ENCODE measurements at places on chromosomes 11 and 22.

DNA sequence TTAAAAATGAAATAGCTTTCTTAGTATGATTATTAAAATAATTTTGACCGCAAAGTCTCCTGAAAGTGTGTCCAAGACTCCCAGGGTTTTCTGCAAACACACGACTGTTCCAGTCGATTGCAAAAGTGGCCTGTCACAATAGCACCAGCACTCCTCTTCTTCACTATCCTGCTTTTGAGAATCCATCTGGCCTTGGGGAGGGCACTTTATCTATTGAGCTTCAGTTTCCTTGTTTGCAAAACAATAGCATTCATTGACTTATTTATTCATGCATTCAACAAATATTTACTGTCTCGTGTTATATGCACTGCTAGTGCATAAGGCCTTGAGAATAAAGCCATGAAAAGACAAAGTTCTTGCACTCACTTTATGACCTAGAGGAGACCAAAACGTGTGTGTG, 96.2 kb upstream of the NTM start:
- no peak for DNase-seq

DNA sequence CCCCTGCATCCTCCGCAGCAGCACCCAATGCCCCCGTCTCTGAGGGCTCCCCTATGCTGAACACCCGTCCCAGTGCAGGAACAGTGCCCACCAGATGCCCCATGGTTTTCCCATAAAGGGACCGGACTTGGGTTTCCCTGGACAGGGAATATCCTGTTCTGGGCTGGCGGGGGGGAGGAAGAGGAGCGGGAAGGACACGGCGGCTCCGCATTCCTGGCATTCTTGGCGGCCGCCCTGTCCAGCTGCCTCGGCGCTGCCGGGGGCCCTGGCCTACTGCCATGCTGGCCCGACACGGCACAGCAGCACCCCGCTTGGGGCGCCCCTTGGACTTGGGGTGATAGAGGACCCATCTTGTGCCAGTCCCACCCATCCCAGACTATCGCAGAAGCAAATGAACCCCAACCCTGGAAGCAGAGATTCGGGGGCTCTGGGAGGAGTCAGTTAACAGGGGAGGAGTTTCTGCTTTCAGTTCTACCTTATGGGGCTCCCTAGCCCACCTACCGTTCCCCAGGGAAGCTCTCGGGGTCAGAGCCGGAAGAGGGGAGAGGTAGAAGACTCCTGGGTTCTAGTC, 23.7 kb upstream of the CBX7 start:
- DNase-seq = peak; percentile 45

DNA sequence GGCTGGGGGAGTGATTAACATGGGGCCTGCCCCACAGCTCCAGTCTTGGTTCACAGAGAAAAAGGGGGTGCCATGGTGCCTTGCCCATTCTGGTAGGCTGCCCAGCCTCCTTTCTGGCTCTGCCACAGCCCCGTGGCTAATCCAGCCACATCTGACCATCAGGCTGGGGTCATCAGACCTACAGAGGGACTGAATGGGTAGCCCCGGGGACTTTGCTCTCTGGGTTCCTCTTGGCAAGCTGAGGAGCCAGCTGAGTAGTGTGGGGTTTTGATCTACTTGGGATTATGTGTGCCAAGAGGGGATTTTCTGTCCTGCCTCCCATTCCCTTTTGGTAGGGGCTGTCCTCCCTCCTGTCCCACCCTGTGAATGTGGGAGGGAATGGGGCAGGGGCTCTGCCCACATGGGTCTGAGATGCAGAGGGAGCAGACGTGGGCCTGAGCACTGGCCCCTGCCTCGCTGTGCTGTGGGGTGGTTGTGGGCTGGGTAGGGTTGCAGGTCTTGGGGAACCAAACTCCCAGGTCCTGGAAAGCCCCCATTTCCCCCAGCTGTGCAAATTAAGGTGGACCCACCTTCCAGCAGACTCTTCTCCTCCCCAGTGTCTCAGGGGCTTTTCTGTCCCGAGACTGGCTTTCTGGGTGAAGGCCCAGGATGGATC, 32.0 kb downstream of the CD82 start:
- no peak for DNase-seq

GRCh38 chr11:19873730-19874129, 161.1 kb downstream of the NAV2 start:
- no peak for DNase-seq

DNA sequence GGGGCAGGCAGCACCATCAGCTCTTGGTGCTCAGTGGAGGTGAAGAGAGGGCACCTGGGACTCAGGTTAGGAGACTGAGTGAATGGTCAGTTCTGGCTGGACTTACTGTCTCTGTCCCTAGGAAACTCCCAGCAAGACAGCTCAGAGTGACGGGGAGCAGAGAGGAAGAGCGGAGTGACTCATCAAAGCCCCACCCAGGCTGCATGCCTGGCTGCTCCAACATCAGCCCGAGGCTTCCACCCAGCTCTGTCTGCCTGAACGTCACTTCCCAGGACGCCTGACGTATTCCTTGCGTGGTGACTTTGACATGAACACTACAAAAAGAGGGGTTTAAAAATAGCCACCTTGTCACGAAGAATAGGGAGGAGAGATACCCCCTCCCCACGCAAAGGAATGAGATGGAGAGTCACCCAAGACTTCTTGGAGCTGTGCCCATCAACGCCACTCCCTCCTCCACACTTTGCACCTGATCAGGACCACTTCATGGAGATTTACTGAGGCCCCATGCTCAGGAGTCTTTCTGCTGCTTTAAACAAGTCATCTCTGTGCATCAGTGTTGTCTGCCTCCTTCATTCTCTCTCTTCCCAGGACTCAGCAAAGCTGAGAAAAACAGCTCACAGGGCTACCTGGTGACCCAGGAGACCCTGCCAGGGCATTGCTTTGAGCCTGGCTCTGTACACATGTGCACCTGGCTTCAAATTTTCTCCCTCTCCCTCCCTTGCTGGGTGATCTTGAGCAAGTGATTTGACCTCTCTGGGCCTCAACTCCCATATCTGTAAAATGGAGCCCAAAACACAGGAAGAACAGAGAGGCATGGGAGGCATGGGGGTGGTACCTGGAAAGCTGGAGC, 83.1 kb downstream of the MN1 start:
- DNase-seq = peak; percentile 89

DNA sequence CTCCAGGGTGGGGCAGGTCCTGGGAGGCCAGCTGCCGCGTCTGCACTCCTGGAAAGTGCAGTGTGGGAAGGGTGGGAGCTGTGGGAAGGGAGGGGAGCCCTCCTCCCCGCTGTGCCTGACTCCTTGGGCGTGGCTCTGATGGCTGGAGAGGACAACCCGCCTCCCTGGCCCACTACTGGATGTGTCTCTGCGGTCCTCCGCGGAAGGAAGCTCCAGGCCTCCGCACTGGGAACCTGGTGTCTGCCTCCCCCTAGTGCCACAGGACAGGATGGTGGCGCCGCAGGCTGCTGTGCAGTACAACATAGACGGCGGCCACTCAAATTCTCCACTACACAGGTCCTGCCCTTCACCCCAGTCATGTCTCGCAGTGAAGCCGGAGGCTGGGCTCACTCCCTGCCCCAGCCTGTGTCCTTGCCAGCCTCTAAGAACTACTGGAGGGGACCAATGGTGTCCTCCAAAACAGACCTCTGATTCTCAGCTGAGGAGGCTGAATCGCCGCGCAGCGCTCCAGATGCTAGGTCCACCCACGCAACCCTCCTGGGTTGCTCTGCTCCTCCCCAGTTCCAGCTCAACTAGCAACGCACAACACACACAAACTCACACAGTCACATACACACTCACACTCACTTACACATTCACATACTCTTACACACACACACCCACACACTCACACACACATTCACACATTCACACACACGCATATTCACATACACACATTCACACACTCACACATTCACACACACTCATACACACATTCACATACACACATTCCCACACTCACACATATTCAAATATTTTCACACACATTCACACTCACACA, 12.4 kb upstream of the DSCAML1 start:
- peak; percentile 58 for DNase-seq

DNA sequence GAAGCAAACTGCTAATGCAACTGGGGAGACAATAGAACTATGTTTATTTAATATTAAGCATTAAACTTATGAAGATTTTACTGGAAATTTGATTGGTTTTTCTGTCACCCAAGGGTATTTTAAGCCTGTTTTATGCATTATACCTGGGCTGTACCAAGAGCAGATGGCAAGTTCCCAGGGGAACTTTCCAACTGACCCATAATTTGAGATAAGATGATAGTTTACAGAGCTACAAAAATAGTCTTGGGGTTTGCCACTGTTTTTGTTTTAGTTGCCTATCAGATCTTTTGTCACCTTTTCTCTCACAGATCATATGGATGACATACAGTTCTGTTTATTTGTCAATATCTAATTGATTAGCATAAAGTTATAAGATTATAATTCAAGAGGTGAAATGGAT, 43.9 kb downstream of the PDE3B start:
- no peak for DNase-seq

DNA sequence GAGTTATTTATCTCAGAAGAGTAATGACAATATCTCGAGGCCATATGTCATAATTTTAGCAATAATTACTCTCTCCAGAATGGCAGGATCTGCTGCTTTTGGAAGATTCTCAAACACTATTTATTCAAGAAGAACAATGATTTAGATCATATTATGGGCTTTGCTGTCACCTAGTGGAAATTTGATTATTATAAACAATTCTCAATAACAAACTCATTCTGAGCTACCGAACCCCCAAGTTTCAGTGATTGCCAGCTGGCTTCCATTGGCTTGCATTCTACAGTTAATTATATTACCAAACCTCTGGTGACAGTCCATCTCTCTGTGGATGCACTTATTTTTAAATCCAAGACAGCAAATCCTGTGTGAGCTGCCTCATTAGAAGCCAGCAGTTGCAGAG, 27.9 kb upstream of the SLC36A4 start:
- no peak for DNase-seq

DNA sequence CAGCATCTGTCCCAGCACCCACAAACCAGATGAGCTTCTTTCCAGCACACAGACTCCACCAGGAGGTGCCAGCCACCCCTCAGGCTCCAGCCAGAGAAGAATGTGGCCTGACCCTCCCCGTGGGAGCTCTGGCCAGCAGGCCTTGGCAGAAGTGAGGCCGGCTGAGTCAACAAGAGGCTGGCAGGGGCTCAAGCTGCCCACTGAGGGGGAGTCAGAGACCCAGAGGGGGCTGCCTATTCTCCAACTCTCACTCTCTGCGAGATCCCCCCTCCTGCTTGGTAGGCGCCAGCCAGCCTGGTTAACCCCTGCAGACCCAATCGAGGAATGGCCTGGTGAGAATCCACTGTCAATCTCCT, 10.6 kb upstream of the CDC42EP1 start:
- DNase-seq = peak; percentile 90

GRCh38 chr11:57196596-57196995, 14.8 kb downstream of the LRRC55 start:
- DNase-seq = no peak

- DNase-seq = peak; percentile 86
Observed at GRCh38 chr22:45435544-45436139, 22.1 kb downstream of the RIBC2 start.

DNA sequence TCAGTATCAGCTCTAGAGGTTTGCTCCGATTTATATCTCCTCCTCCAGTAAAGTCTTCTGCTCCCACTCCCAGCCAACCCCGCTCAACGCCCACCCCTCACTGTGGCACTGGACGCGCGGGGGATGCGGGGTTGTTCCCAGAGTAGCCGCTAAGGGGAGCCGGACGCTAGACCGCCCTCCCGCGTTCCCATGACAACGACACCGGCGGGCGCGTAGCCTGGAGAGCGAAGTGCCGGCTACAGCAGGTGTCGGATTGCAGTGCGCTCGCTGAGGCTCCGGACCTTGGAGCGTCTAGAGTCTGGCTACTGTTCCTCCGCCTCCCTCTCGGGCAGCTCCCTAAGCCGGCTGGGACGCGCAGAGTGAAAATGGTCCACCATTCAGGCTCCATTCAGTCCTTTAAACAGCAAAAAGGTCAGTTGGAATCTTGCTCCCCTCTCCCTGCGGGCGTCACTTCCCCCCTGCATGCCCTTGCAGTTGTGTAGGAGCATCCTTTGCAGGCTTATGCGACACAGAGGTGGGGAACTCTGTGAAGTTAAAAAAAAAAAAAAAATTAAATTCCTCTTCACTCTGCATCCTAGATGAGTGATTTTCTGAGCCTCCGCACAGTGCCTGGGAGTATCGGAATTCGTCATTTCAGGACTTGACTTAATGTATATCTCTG, at the start of gene ANO3:
ANO3 (plus strand) TSS at position 220 of the 661 bp plus-strand sequence; CDS start at position 366, 146 bp downstream.
- peak; percentile 51 for DNase-seq

DNA sequence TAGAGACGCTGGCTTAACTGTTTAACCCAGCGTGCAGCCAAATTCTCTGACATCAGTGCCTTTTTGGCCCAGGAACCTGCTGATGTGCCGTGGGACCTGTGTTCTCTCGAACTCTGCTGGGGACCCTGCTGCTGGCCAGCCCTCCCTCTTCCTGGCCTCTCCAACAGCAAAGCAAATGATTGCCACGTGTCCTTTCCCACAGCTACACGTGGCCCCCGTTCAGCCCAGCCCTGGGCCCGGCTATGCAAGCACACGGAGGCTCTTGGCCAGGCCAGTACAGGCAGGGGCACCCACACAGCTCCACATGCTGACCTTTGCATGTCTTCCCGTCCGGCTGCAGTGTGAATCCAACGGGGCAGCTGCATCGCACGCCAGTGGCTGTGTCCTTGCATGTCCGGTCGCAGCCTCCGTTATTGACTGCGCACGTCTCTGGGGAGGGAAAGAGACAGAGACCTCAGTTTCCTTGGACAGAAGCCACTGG, 51.6 kb upstream of the TTLL12 start:
- no peak for DNase-seq

DNA sequence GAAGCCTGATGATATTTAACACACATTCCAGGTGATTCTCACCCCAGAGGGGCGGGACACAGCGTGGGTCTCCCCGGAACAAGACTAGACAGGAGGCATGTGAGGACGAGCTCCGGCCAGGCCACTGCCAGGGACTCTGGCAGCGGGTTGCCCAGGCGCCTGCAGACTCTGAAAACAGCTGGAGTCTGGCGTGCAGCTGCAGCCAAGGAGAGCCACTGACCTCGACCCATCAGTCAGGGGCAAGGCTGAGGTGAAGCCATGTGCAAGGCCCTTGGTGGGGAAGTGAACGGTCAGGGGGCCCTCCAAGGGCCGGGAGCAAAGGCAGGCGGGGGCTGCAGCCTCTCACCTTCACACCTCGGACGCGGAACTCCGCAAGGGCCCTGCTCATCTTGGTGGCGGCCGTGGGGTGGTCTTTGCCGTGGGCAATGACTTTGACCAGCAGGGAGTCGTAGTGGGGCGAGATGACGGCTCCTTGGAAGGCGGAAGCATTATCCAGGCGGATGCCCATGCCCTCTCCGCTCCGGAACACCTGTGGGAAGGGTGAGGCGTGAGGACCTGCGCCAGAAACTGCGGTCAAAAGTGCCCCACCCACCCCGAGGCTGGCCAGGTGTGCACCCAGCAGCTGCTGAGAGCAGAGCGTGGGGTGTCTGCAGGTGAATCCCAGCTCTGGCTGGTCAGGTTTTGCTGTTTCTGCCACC, 6.7 kb downstream of the LRFN4 start:
- no peak for DNase-seq

DNA sequence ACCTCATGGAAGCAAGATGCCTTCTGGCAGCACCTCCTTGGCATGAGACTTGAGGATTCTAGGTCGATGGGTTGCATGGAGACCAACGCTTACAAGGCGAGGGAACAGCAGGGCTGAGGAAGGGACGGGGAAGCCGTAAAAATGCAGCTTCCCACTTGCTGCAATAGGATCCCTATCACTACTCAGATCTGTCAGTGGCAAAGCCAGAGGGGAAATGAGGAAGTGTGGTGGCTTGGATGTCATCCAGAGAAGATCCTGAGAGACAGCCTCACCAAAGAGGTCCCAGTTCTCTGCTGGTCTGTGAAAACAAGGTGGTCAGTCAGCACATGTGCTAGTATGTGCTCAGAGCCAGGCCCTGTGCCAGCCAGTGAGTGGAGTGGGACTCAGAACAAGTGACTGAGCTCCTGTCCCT, 22.2 kb downstream of the CYB5R2 start:
- DNase-seq = no peak

GRCh38 chr11:116065191-116065895, 561.1 kb upstream of the CADM1 start:
- no peak for DNase-seq
